ENCODE measurements at places on chromosomes 6 and 20.
A peak's percentile ranks its signal among the peaks of the same experiment; 100 is the strongest.

DNA sequence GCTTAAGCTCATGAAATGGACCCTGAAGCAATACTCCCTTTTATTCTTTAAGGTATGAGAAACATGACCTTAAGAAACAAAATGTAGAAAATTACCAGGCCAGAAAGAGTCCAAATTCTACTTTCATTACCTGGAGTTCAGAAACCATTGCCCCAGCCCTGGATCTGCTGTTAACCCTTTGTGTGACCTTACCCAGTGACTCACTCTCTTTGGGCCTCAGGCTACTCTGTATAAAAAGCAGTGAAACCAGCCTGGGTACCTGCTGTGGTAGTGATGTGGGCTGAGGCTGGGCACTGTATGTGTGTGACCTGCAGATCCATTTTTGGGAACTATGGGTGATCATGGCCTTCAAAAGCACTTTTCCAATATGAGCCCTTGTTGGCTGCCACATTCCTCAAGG, 47.2 kb downstream of the SLC9A8 start:
- no peak for DNase-seq

DNA sequence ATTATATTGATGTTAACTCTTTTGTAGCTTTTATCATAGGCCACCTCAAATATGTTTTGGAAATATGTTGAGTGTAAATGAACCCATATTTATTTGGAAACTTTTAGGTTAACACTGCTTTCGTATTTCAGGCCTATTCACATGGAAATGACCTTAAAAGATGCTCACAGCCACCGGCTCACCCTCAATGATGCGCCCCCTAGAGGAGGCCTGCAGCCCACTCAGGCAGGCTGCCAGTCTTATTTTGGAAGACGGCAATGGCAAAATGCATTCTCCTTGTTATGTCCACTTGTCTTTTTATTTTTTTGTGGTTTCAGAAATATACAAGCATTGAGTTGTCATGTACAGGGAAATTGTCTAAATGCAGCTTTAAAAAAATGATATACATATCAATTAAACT, 869.7 kb downstream of the PHF3 start:
- no peak for DNase-seq

- DNase-seq: peak; percentile 71
Observed at GRCh38 chr6:34236131-34236442, 586 bp upstream of the HMGA1 start.

GRCh38 chr20:10131732-10132345, 86.8 kb upstream of the SNAP25 start:
- peak; percentile 91 for DNase-seq

DNA sequence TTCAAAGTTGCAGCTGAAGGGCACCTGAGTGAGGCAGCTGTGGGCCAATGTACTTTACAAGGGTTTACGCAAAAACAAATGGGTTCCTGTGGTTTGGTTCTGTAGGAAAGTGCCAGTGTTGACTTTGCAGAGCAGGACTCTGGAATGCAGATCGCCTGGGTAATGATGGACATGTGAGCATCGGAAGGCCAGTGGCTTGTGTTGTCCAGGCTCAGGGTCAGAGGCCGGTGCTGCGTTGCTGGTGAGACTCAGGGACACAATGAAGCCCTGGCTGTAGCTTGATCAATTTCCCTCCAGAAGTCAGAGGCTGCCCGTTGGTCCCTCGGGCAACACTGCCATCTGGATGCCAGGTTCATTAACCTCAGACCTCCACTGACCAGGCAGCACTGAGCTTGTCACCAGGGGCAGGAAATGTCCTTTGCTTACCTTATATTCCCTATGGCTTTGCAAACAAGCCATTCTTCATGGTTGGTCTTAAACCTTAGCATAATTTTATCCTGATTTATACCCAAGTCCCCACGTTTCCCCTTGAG, 753.4 kb downstream of the QKI start:
- DNase-seq: no peak

DNA sequence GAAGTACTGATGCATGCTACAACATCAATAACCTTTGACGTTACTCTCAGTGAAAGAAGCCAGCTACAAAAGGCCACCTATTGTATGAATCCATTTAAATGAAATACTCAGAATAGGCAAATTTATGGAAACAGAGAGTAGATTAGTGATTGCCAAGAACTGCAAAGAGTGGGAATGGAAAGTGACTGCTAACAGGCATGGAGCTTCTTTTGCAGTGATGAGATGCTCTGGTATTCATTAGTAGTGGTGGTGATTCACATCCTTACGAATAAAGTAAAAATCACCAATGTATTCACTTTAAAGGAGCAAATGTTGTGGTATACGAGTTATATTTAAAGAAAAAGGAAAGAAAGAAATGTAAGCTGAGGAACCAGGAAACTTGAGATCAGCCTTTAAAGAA, 126.8 kb upstream of the SAMD5 start:
- no peak for DNase-seq

- no peak for DNase-seq
Observed at GRCh38 chr6:9554806-9555205, 860.1 kb downstream of the TFAP2A start.

DNA sequence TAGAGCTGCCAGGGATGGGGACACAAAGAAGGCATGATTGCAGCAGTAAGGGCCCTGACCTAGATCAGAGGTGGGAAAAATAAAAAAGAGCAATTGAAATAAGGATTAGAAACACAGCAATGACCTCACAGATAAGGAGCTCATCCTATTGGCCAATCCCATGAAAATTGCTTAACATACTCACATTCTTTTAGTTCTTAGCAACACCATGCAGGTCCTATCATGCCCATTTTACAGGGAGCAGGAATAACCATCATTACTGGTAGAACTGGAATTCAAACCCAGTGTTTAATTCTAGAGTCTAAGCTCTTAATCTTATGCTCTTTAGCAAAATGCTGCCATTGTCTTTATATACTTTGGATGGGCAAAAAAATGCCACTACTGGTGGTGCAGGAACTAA, 267.7 kb downstream of the RNF144B start:
- DNase-seq: no peak

DNA sequence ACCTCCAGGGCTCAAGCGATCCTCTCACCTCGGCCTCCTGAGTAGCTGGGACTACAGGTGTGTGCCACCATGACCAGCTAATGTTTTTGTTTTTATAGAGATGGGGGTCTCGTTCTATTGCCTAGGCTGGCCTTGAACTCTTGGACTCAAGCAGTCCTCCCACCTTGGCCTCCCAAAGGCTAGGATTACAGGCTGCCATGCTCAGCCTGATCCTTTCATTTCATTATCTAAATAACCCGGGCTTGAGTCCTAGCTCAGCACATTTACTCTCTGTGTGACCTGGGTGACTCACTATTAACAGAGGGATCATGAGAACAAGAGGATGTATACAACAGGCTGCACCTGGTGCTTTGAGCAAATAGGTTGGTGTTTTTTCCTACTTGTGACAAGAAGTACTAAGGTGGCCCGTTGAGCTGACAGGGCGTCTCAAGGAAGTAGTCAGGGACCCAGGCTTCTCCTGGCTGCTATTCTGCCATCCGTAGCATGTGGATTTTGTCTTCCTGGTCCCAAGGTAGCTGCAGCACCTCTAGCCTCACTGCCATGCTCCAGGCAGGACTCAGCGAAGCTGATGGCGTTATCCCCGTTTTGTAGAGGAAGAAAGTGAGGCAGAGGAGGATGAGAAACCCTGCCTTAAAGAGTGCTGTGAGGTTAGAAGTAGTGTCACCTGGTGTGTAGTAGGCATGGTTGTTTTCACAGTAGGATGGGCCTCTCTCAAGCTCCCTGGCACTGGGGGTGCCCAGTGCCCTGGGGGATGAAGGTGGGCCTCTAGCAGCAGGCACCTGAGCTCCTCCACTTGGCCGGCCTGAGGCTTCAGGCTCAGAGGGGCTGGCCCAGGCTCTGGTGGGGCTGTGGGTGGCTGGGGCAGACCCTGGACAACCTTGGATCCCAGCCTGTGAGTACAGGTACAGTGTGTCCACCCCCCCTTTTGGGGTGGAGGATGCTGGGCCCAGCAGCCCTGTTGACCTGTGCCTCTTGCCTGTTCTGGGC, 62.4 kb downstream of the ADNP start:
- no peak for DNase-seq

DNA sequence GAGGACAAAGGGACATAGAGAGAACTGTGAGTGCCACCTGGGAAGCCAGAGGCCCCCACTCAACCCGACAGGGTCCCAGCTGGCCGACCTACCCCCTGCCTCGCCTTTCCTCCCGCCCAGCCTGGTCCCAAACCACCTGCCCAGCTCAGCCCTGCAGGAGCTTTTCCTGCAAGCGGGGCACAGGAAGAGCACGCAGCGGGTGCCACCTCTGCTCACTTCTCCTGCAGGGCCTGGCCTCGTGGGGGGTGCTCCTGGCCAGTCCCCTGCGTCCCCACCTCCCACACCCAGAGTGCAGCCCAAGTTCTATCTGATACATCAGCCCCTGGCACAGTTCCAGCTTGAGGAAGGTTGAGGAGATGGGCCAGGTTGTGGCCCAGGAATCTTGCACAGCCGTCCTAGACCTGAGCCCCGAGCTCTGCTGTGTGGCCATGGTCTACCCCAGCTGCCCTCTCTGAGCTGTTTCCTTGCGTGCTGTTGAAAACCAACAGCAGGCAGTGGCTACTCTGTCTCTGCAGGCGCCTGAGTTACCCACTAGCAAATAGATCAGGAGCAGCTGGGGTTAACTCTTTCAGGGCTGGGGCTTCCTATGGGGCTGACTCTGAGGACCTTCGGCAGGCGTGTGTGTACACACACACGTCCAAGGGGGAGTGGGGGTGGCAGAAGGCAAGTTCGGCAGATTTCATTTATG, 1.7 kb downstream of the NECAB3 start:
- no peak for DNase-seq

DNA sequence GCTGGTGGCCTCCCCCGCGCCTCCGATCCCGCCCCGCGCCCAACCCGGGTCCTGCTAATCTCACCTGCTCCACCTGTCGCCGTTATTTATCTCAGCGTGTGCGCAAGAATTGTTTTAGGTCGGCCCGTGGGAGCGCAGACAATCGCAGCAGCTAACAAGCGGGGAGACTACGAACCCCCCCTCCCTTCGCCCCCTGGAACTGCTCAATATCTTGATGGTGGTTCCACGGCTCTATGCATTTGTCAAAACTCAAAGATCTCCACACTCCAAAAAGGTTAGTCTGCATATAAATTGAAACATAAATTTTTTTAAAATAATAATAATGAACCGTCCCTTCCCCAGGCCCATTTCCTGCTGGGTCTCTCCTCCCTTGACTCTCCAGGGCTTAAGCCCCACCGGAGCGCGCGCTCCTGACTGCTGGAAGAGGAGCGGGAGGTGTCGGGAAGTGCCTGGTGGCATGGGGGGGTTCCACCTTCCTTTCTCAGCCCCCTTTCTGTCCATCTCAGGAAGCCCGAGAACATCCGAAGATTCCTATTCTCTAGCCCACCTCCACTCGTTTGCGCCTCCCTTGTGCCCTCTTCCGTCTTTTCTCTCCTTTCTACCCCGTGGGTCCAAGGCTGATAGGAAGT, 1.6 kb upstream of the MDGA1 start:
- DNase-seq: no peak

DNA sequence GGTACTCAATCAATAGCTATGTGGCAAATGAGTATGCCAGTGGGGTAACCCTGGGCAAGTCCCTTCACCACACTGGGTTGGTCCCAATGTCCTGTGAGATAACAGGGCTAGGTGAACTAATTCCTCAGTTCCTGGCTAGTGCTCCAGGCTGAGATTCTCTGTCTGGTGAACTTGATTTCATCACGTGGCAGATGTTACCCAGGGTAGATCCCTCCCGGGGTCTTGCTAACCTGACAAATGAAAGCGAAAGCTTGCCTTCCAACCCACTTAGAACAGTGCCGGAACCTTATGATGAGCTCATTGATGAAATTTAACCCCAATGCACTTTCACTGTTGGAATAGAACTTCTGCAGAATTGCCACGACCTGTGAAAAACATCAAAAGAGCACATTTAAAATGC, 6.6 kb upstream of the ANKRD60 start:
- no peak for DNase-seq

DNA sequence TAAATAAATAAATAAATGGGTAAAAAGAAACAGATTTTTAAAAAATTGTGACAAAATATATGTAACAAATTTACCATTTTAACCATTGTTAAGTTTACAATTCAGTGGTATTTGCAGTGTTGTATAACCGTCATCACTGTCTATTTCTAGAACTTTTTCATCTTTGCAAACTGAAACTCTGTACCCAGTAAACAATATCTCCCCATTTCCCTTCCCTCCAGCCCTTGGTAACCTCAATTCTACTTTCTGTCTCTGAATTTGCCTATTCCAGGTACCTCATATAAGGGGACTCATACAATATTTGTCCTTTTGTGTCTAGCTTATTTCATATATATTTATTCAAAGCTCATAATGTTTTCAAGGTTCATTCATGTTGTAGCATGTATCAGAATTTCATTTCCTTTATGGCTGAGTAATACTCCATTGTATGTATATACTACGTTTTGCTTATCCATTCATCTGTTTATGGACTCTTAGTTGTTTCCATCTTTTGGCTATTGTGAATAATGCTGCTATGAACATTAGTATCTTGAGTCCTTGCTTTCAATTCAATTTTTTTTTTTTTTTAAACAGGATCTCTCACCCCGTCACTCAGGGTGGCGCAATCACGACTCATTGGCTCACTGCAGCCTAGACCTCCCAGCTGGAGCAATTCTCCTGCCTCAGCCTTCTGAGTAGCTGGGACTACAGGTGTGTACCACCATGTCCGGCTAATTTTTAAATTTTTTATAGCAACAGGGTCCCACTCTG, 8.9 kb downstream of the MANBAL start:
- no peak for DNase-seq

DNA sequence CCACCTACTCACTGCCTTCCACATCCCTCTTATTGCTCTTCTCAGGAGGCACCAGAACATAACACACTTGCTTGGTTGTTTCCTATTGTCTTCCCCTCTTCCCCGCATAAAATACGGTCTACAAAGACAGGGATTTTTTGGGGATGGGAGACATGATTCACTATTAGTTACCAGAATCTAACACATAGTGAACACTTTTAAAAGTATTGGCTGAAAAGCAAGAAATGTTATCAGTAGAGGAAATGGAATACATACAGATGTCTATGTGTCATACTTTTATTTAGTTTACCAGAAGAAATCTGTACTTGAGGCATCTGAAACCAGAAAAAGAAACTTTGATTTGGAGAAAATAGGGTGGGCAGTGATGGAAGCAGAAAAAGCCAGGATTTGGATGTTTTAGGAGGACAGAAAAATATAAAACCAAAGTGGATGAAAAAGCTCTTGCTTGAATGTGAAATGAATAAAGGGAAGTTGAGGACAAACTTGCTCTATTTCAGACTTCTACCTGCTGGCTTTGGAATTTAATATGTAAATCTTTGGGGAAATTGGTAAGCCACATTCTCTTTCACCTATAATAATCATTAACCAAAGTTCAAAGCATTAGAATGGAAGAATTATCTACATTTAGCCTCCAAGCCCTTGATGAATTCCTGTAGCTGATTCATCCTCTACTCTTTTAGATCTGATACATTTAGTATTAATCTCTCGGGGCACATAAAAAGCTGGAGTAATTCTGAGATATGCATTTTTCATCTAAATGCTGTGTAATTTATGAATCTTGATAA, 82.6 kb downstream of the DOK5 start:
- DNase-seq: no peak

DNA sequence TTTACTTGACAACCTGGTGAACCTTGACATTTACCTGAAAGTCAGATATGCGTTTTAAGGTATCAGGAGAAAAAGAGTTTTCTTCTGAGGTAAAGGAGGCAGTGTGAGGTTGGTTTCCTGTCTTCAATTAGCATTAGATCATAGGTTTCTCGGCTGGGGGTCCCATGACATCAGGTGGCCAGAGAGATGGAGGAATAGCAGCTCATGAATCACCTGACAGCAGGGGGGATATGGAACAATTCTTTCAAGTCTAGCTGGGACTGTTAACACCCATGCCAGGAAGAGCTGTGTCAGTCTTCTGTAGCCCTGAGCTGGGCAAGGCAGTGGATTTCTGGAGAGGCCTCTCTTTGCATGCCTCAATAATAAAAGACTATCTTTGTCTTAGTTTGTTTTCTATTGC, 108.0 kb upstream of the TMEM170B start:
- DNase-seq: no peak

All from NCI-H510A (cell line).